Mammary microvascular endothelial cell (primary cell): ENCODE measurements at places on chromosomes 3 and 15. TPM values are rescaled to one million over a fixed set of nuclear protein-coding genes. Genes with fewer than 3 reads are reported as not detected.

Gene TMOD2
- total RNA-seq, result 8.0 and 8.3 TPM in 2 replicates

Gene ACSBG1
- 0.07 and 0.25 TPM in 2 replicates for total RNA-seq

Gene MAP3K13
- total RNA-seq, result 17.9 and 19.6 TPM in 2 replicates

Gene DLL4
- total RNA-seq, result 24.1 and 24.6 TPM in 2 replicates

Gene MAGEL2
- not detected in 2 replicates for total RNA-seq

Gene SLC6A11
- not detected in 2 replicates for total RNA-seq

Gene PCYT1A
- 80.4 and 82.6 TPM in 2 replicates for total RNA-seq

Gene PLS1
- total RNA-seq, result 0.13 and 1.2 TPM in 2 replicates

Gene ECE2
- not detected in 2 replicates for total RNA-seq

Gene KCNAB1
- 0.20 and 0.53 TPM in 2 replicates for total RNA-seq

Gene TMEM42
- total RNA-seq, result 13.2 and 15.0 TPM in 2 replicates

Gene GP5
- total RNA-seq, result 0.13 TPM in 1 of 2 replicates, not detected in the other

Gene SNURF
- total RNA-seq, result 0.30 and 8.0 TPM in 2 replicates

Gene LEO1
- total RNA-seq, result 26.2 and 35.3 TPM in 2 replicates

Gene PXK
- 13.5 and 14.6 TPM in 2 replicates for total RNA-seq

Gene GOLGA6D
- total RNA-seq, result not detected in 2 replicates

Gene GABRB3
- total RNA-seq, result not detected in 2 replicates

Gene GOLGA8O
- not detected in 2 replicates for total RNA-seq

Gene APH1B
- total RNA-seq, result 12.6 and 20.3 TPM in 2 replicates

Gene TIMP4
- 0.67 and 0.98 TPM in 2 replicates for total RNA-seq

Gene FEZF2
- not detected in 2 replicates for total RNA-seq

Gene DOCK3
- 0.07 and 0.15 TPM in 2 replicates for total RNA-seq

Gene ARGFX
- not detected in 2 replicates for total RNA-seq

Gene OCA2
- total RNA-seq, result not detected in 2 replicates

Gene CRTAP
- total RNA-seq, result 150 and 188 TPM in 2 replicates

Gene IL17RB
- total RNA-seq, result not detected in 2 replicates

Gene BFSP2
- total RNA-seq, result not detected in 2 replicates

Gene CD96
- not detected in 2 replicates for total RNA-seq

Gene ADGRG7
- total RNA-seq, result not detected in 2 replicates

Gene IGF1R
- total RNA-seq, result 11.9 and 15.8 TPM in 2 replicates

Gene TUSC7
- total RNA-seq, result not detected in 2 replicates

Gene FBXL2
- 17.6 and 18.1 TPM in 2 replicates for total RNA-seq

Gene SAMMSON
- not detected in 2 replicates for total RNA-seq

Gene ASB14
- total RNA-seq, result not detected in 2 replicates

Gene ZNF619
- 3.4 and 3.7 TPM in 2 replicates for total RNA-seq

Gene SAXO2
- total RNA-seq, result 1.1 and 2.7 TPM in 2 replicates
